Stimulated activated CD4-positive, alpha-beta T cell treated with anti-CD3 and anti-CD28 coated beads, Interleukin-1b, Interleukin-23, amount 100 ng/mL, for 4 hours (primary cell): ENCODE measurements at places on chromosomes 5 and 9.

- DNase-seq: peak; percentile 3
Observed at GRCh38 chr9:37902796-37903646, 906 bp downstream of the SLC25A51 start.

- DNase-seq: no peak
Observed at GRCh38 chr5:119302916-119303897, 52.6 kb upstream of the TNFAIP8 start.

DNA sequence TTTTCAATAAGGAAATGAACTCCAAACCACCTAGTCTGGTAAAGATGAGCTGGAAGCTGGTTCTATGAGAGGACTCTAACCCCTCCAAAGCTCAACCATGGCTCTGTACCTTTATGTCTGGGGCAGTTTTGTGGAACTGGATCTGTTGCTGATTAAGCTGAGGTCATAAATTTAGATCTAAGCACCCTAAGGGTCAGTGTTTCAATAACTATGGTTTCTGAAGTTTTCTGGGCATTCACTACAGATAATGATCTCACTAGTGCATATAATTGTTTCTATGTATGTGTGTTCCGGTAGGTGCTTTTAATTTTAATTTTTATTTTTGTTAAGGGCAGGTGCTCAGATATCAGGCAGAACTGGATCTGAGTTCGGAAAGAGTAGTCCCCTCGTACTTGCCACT lies 258.7 kb upstream of the PANK3 start:
- no peak for DNase-seq

GRCh38 chr9:128554155-128554862 lies 1.9 kb downstream of the SPTAN1 start:
- DNase-seq: peak; percentile 5

DNA sequence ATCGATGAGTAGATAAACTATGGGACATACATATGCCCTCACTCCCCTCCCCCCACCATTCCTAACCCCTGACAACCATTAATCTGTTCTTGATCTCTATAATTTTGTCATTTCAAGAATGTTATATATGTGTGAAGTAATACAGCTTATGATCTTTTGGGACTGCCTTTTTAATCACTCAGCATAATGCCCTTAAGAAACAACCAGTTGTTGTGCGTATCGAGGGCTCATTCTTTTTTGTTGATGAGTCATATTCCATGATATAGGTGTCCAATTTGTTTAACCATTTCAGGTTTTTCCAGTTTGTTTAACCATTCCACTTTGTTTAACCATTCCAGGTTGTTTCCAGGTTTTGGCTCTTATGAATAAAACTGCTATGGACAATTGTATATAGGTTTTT lies 75.6 kb downstream of the ARHGEF28 start:
- DNase-seq: no peak

- no peak for DNase-seq
Observed at GRCh38 chr9:117365438-117365837, 49.4 kb downstream of the ASTN2 start.

- DNase-seq: no peak
Observed at GRCh38 chr5:106481374-106481773, 1189.4 kb downstream of the EFNA5 start.

- DNase-seq: no peak
Observed at GRCh38 chr5:138595180-138595795, 20.1 kb upstream of the HSPA9 start.

DNA sequence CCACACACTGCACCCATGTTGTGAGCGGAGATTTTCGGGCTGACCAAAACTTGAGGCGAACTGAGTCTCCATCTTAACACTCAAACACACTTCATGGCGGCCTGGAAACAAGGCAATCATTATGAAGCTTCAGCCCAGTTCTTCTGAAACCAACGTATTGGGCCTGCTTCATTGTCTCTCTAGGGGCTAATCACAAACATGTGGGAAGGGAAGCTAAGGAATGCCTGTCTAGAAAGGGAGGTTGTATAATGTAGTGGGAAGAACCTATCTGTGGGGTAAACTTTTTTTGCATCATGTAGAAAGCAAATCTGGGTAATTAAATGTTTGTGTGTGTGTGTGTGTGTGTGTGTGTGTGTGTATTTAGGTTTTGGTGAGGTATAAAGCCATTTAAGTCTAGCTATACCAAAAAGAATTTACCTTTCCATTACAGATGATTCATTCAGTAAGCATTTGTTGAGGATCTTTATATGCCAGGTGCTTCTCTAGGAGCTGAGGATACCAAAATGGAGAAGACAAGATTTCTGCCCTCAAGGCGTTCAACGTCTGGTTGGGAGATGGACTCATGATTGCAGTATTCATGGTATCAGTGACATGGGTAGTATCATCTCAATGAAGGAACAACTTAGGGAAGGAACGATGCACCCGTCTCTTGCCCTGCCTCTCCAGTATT lies 29.4 kb downstream of the SLC1A3 start:
- DNase-seq: no peak

GRCh38 chr5:145324767-145325479 lies 510.2 kb downstream of the PRELID2 start:
- no peak for DNase-seq

GRCh38 chr9:79184831-79185230 lies 386.9 kb upstream of the TLE4 start:
- no peak for DNase-seq

GRCh38 chr5:168647083-168647482 lies 67.9 kb upstream of the PANK3 start:
- DNase-seq: no peak

GRCh38 chr9:20863945-20864344 lies 167.5 kb downstream of the HACD4 start:
- no peak for DNase-seq

GRCh38 chr5:151253605-151253950 lies 593 bp downstream of the GM2A start:
- DNase-seq: no peak
